Activated gamma-delta T cell treated with anti-CD3 and anti-CD28 coated beads, Interleukin-2, amount 50 U/mL, for 16 hours (primary cell): ENCODE measurements at places on chromosomes 6 and 20.

- no peak for DNase-seq
These were observed 50.5 kb upstream of the LRRC1 start for GRCh38 chr6:53744321-53744720.

GRCh38 chr20:1533059-1533458 lies 24.4 kb downstream of the SIRPD start:
- no peak for DNase-seq

DNA sequence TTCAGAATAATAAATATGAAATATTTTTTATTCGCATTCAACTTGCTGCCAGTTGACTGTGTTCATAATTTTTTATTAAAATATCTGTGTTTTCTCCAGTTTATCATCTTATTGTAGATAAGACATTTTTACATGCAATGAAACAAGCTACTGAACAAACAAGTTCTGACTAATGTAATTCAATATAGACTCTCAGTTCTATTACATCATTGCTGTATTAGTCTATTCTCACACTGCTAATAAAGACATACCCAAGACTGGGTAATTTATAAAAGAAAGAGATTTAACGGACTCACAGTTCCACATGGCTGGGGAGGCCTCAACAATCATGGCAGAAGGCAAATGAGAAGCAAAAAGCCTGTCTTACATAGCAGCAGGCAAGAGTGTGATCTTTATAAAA lies 1357.7 kb upstream of the CITED2 start:
- no peak for DNase-seq

- DNase-seq: no peak
These were observed 129.6 kb downstream of the FNDC1 start for GRCh38 chr6:159298840-159299239.

- no peak for DNase-seq
These were observed 195.3 kb downstream of the GJA1 start for GRCh38 chr6:121630716-121631115.

DNA sequence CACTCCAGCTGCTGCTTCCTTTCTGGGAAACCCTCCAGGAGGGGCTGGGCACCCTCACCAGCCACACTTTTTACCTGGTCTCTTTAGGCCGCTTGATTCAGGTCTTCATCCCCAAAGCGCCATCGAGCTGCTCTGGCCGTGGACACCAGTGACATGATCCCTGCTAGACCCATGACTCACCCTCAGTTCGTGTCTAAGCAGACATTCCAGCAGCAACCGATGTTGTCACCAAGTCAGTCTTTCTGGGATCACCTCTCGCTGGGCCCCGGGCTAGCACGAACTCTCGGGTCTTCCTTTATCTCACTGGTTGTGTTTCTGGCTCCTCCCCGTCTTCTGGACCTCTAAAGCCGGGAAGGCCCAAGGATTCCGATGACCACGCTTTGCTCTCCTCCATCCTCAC lies 43.0 kb upstream of the GPR31 start:
- DNase-seq: no peak

GRCh38 chr6:57173886-57174510 lies 1.9 kb downstream of the BAG2 start:
- no peak for DNase-seq

- no peak for DNase-seq
These were observed 25.5 kb downstream of the ENTPD6 start for GRCh38 chr20:25220810-25221591.

DNA sequence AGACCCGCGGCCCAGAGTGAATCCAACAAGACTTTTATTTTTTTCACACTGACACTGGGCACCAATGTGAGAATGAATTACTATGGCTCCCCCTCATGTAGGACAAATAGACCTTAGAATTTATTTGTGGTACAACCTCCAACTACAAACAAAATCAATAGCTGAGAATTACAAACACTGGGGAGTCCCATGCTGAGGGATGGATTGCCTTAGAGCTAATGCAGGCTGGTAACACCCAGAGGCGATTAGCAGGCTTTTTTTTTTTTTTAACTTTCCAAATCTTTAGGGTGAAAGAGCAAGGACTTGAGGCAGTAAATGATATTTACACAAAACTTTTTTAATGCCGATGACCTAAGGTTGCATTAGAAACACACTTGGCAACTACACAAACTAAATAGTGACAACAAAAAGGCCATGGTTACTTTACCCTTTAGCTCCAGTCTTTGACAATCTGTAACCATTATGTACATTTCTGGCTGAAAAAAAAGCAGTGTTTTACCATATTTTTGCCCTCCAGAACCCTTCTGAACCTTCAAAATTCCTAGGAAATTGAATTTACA lies 21.8 kb downstream of the SAYSD1 start:
- no peak for DNase-seq

- DNase-seq: no peak
These were observed 48.2 kb downstream of the CENPW start for GRCh38 chr6:126388104-126388598.

DNA sequence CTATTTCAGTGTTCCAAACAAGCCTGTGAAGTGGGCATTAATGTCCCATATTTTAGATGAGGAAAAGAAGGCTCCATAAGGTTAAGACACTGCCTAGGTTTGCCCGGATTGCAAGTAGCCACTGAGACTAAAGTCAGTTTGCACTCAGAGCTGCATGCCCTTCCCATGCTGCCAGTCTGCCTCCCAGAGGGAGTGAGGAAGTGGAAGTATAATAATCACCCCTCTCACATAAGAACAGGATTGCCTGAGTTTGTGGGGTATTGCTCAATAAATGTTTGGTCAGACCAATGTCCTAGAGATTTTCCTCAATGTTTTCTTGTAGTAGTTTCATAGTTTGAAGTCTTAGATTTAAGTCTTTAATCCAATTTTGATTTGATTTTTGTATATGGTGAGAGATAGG lies 43.9 kb upstream of the CLIC5 start:
- no peak for DNase-seq
